ENCODE measurements at places on chromosomes 6 and 20. TPM values are rescaled to one million over a fixed set of nuclear protein-coding genes. Genes with fewer than 3 reads are reported as not detected.

- DNase-seq: no peak
Observed at GRCh38 chr20:41234546-41234945, 83.0 kb downstream of the ZHX3 start.

- no peak for DNase-seq
Observed at GRCh38 chr20:64223526-64224067, 32.0 kb upstream of the PCMTD2 start.

- DNase-seq: no peak
Observed at GRCh38 chr20:39431091-39431880, 469.1 kb downstream of the DHX35 start.

GRCh38 chr6:71478834-71479541 is 190.4 kb downstream of the OGFRL1 start:
- DNase-seq: no peak

DNA sequence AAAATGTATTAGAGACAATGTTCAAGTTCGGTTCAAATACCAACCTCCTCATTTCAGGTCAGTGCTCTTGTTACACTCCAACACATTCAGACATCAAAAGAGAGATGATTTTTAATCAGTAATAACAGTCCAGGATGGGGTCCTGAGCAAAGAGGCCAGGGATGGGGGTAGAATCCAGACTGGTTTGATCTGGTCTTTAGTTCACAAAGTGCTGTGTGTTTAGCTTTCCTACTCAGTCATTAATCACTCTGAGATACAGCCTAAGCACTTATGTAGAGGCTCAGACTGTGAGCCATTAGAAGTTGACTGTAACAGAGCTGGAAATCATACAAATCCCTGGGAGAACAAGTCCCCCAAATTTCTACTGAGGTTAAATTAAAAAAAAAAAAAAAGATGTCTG is 241.6 kb downstream of the PTPRK start:
- no peak for DNase-seq

DNA sequence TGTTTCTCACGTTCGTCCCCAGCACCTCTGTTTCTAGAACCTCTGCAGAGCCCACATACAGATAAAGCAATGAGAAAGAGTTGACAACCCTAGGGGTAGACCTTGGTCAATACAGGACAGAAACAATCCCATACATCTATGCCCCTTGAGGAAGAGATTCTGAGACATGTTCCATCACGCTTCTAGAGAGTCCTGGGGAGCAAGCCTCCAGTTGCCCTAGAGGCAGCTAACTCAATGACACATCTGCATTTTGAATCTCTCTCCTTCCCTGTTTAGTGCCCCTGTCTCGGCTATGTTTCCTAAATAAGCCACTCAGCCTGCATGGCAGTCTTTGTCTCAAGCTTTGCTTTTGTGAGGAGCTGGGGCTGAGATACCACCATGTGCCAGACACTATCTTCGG is 435.3 kb downstream of the CD83 start:
- no peak for DNase-seq

Gene RGS17
- total RNA-seq: 0.61 TPM

DNA sequence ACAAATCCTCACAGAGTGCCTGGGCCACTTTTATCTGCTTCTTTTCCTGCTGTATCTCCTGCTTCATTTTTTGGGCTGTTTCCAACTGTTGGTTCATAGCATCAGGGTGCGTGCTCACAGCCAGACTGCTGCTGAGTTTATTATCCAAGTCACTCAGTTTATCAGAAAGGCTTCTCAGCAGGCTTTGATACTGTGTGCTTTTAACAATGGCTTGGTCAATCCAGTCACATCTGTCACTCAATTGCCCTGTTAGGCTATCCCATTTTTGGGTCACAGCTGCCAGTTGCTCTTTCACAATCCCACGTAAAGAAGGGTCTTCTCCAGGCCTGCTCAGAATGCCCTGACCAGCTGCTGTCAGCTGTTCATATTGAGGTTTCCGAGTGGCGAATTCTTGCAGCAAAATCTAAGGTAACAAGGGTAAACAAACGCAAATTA is 87.2 kb downstream of the DST start:
- DNase-seq: no peak

GRCh38 chr6:35311390-35312075 is 13.9 kb downstream of the DEF6 start:
- DNase-seq: no peak

DNA sequence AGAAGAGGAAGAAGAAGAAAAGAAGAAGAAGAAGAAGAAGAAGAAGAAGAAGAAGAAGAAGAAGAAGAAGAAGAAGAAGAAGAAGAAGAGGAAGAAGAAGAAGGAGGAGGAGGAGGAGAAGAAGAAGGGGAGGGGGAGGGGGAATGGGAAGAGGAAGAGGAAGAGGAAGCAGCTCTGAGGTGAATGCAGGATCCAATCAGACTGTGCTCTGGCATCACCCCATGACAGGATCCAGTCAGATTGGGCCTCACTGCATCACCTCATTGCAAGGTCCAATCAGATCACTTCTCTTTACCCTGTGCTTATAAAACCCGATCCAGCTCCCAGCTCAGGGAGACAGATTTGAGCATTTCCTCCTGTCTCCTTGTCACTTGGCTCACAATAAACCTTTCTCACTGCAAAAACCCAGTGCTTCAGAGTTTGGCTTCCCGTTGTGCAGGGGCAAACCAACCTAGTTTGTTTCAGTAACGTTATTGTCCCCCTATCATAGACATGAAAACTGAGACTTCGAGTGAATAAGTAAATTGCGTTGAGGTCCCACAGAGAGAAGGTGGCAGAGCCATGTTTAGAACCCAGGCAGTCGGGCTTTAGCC is 28.6 kb upstream of the YWHAB start:
- DNase-seq: no peak

Gene LTA
- total RNA-seq: not detected

DNA sequence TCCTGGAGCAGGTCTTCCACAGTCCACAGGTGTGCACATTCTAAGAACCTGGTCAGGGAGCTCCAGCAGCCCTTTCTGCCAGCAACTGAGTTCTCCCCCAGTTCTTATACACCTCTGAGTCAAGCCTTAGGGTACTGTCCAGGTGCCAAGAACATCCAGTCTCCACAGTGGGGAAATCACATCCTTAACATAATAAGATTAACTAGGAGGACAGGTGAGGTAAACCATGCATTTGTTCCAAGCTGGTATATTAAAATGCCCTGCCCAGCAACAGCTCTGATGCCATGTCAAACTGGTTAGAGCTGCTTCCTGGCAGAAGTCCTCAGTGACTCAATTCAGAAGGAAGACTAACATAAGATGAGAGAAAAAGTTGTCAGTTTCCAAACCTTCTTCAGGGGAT is 303.9 kb upstream of the SGK1 start:
- peak; percentile 41 for DNase-seq

GRCh38 chr6:3379482-3380060 is 77.3 kb downstream of the SLC22A23 start:
- DNase-seq: no peak

DNA sequence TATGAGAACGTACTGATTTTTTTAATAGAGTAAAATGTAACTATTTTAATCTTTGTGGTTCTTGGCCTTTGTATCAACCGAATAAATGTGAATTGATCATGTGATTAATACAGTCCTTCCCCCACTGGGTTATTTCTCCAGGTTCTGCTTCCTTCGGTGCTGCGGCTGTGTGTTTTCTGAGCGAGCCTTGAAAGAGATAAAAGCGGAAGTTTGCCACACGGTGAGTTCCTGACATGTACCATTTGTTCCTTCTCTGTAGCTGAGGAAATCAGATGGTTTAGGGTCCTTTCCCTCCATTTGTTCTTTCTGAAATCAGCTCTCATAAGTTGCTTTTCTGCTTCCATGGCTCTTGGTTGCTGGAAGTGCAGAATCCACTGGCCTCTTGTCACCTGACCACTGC is 15.5 kb downstream of the RTF2 start:
- DNase-seq: no peak

DNA sequence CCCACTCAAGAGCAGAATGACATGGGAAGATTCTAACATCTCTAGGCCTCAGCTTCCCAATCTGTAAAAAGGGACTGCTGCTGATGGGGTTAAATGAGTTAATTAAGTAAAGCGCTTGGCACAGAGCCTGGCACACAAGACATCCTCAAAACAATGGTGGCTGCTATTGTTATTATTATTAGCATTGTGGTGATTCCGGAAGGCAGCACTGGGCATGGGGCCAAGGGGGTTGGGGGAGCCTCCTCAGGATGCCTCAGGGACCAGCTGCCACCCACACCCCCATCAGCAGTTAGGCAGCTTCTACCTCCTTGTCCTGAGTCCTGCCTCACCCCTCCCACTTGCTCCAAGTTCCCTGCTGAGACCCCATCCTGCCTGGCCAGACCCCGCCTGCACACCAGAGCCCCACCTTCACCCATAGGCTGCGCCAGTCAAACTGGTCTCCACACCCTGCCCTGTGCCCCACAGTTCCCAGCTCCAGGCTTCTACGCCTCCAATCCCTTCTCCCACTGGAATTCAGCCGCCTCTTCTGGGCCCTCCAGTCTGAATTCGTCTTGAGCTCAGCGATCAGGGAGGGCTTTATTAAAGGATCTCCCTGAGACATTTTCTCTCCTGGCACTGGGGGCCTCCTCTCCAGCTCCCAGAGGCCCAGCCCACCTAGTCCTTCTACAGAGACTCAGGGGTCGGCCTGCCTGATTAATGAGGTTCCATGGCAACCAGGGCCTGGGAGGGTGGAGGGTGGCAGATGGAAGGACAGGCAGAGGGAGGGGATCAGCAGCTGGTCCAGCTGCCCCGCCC is 1.5 kb downstream of the E2F1 start:
- no peak for DNase-seq

GRCh38 chr20:63244468-63244867 is 8.8 kb downstream of the BIRC7 start:
- DNase-seq: no peak

DNA sequence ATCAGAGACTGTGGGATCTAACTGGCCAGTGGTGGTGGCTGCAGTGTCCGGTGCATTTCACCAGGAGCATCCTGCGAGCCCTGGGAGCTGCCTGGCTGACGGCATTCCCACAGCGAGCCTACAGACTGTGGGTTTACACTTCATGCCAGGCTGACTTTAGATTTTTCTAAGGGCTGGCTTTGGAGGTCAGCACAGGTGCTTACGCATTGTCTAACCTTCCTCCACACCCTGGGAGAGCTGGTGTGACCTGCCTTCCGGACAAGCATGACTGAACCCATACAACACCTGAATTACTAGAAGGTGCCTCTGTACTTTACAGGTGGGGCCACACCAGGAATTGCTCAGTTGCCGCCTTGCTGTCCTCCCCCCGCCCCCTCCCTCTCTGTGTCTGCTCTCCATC is 96.2 kb downstream of the RREB1 start:
- no peak for DNase-seq

- no peak for DNase-seq
Observed at GRCh38 chr20:13492001-13492481, 146.7 kb downstream of the TASP1 start.

Gene CAPN11
- 0.70 TPM for total RNA-seq

DNA sequence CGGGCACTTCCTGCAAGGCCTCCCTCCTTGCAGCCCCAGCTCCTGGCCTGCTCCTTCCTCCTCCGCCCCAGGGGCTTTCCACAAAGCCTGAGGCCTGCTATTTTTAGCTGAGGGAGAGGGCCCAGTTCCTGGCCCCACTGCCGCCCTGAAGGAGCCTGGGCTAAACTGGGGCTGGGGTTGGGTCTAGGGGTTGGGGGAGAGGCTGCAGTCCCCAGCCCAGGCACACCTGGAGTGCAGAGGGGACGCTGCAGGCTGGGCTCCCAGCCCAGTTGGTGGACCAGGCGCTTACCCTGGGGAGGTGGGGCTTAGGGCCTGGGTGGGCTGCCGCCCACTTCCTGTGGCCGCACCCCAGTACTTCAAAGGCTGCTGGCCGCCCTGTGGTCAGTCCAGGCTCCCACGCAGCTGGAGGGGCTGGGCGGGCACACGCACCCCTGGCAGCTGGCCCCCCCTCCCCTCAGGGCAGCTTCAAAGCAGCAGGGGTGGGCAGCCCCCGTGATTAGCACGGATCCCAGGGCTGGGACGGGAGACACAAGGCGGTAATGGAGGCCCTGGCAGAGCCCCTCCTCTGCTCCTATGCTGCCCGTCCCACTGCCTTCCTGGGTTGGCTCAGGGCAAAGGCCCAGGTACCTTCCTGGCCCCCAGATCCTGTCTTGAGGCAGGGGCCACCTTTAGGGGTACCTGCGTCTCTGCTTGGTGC is 7.1 kb upstream of the ABHD16B start:
- no peak for DNase-seq

- peak; percentile 79 for DNase-seq
Observed at GRCh38 chr20:21505161-21505809, 8.6 kb downstream of the NKX2-2 start.

Gene LMBRD1
- 56.9 TPM for total RNA-seq

DNA sequence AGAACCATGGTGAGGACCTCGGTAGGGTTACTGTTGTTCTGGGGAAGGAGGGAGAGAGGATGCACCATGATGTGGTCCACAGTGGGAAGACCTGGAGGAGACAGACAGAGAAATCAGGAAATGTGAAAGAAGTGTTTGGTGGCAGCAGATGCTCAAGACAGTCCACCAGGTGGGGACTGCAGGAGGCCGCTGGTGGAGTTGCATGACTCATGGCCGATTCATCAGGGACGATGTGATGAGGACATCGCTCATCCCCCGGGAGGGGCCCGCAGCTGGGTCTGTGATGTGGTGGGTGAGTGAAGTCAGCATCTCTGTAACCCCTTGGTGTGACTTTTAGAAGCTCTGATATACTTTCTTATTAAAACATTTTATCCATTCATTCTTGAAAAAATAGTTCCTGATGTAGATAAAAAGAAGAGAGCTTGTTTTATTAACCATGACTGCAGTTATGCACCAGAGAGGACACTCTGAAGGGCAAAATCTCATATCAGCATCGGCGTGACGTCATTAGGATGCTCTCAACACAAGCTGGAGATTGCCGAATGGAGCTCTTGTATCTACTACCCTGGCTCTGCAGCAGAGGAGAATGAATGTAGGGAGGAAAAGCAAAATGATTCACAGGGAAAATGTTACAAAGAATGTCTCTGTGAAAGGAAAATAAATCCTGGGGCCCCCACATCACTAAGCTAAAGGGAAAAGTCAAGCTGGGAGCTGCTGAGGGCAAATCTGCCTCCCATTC is 71.2 kb downstream of the RAMACL start:
- no peak for DNase-seq

Gene SLC17A3
- total RNA-seq: not detected

GRCh38 chr6:165468340-165469235 is 159.2 kb upstream of the C6orf118 start:
- no peak for DNase-seq

DNA sequence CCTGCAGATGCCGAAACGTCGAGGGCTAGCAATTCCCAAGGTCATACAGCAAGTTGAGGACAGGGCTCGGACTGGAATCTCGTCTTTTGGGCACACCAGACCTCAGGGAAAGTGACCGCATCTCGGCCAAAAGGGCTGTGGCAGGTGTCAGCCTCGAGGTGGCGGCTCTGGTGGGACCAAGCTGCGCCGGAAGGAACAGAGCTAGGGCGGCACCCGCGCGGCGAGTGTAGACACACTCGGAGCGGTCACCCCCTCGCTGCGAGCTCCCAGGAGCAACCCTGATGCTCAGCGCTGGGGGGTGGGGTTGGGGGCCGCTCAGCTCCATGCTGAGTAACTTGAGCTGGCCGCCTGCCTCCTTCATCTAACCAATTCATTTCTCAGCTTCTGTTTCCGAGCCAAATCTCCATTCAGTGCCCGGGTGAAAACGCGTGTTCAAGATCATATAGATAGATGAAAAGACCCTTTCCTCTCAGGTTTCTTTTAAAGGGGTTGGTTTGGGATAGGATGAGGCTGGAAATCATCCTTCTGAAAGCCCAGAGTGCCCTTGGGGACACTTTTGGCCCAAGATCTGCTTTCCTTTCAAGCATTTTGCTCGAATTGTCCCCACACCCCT is 2.2 kb upstream of the TUBB2B start:
- no peak for DNase-seq

Gene COL9A3
- total RNA-seq: 2.8 TPM

Gene MARCKS
- total RNA-seq: 223 TPM
